Stimulated activated CD8-positive, alpha-beta memory T cell treated with anti-CD3 and anti-CD28 coated beads, Interleukin-15, amount 100 ng/mL, for 1 hour (primary cell): ENCODE measurements at places on chromosomes 6 and 20.
A peak's percentile ranks its signal among the peaks of the same experiment; 100 is the strongest.

DNA sequence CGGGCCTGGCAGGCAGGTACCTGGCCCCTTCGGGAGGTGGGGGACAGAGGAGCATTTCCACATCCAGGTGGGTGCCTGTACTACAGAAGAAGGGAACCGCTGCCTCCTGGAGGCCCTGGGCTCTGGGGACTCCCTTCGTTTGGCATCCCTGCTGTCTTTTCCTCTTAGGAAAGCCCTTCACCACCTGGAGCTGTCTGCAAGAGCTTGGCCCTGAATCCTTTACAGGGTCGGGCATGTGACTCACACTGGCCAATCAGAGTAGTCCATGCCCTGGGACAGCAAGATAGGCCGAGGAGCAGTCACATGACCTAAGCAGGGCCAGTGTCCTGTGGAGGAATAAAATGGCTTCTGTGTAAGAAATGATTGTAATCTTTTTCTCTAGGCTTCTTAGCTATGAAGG is 224.9 kb downstream of the ANKRD60 start:
- DNase-seq = no peak

DNA sequence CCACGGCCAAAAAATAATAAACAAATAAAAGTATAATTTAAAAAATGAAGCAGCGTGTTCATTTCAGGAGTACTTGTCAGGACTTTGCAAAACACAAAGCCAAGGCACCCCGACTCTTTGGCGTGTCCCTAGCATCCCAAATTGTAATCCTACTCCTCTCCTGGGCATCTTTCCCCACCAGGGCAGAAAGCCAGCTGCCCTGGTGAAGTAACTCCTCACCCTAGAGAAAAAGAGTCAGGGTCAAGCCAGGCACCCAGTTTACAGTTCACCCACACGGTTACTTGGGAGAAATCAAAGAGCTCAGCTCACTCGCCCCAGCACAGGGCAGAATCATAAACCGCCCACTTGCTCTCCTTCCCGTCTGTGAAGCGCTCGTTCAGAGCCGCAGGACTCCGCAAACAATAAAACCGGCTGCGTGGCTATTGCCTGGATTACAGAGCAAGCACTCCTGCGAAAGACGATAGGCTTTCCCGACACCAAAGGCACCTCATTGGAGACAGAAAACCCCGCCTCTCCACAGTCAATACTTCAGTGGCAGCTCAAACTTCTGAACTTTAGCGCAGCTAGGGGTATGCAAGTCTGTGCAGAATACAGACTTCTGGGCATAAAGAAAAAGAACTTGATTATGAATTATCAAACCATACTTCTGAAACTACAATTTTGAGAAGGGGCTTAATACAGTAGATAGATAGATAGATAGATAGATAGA is 73.0 kb upstream of the NHSL1 start:
- DNase-seq = no peak

GRCh38 chr20:52840041-52840440 is 132.1 kb upstream of the TSHZ2 start:
- no peak for DNase-seq

GRCh38 chr6:167153521-167153959 is 4.2 kb downstream of the GPR31 start:
- DNase-seq = no peak

- DNase-seq = no peak
Observed at GRCh38 chr6:85015396-85015990, 251.1 kb upstream of the TBX18 start.

DNA sequence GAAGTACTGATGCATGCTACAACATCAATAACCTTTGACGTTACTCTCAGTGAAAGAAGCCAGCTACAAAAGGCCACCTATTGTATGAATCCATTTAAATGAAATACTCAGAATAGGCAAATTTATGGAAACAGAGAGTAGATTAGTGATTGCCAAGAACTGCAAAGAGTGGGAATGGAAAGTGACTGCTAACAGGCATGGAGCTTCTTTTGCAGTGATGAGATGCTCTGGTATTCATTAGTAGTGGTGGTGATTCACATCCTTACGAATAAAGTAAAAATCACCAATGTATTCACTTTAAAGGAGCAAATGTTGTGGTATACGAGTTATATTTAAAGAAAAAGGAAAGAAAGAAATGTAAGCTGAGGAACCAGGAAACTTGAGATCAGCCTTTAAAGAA is 126.8 kb upstream of the SAMD5 start:
- DNase-seq = no peak

- DNase-seq = no peak
Observed at GRCh38 chr6:129497481-129498441, 212.2 kb downstream of the ARHGAP18 start.

GRCh38 chr20:2688041-2688591 is 4.5 kb upstream of the EBF4 start:
- DNase-seq = peak; percentile 14
